NB4 (cell line): ENCODE measurements at places on chromosomes 1 and 21.
A peak's percentile ranks its signal among the peaks of the same experiment; 100 is the strongest.

- DNase-seq = peak; percentile 41
Measured at GRCh38 chr1:15337656-15338402, 71.9 kb upstream of the EFHD2 start.

DNA sequence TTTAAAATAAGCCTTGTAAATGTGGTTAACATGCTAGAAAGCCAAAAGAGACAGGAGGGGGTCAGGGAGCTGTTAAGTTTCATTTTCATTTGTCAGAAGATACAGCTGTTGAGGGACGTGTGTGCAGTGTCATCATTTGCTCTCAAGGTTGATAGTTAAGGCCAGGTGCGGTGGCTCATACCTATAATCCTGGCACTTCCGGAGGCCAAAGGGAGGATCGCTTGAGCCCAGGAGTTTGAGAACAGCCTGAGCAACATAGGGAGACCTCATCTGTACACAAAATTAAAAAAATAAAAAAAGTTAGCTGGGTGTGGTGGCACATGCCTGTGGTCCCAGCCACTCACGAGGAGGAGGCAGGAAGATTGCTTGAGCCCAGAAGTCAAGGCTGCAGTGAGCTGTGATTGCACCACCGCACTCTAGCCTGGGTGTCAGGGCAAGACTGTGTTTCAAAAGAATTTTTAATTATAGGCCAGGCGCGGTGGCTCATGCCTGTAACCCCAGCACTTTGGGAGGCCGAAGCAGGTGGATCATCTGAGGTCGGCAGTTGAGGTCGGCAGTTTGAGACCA is 22.7 kb downstream of the ZBTB8OS start:
- no peak for DNase-seq

DNA sequence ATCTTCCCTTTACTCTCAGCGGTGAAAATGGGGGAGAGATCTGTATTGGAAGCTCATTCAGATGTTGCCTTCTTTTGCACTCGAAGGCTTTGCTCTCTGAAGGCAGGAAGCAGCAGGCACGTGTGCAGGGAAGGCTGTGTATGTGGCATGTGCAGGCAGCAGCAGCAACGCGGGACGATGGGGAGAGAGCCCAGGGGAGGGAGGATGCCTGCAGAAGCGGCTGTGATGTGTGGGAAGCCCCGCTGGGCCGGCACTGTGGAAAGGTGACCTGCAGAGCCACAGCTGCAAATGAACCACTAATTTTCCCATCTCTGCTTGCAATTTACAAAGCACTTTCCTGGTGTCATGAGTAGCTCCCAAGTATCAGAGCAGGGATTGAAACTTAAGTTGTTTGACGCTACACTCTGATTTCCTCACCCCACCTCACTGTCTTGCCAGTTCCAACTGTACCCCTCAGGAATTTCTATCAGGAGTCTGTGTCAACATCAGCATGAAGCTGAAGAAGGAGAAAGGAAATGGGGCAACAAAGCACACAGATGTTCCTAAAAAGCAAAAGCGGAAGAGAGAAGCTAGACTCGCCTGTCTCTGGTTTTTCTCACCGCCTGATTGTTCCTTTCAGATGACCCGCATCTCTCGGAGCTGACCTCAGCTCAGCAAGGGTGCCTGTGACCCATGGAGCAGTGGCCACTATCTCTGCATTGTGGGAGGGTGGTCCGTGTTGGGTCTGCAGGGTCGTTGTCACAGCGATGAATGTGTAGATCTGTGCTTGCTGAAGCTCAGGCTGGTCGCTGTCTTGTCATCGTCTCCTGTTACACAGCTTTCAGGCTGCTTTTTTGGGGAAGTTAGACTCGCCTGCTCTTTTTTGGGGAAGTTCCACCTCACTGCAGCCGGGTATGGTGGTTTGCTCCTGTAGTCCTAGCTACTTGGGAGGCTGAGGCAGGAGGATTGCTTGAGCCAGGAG is 156.1 kb downstream of the KIF26B start:
- peak; percentile 92 for DNase-seq

GRCh38 chr1:150273311-150273710 is 721 bp downstream of the C1orf54 start:
- DNase-seq = no peak

GRCh38 chr1:30660241-30660640 is 63.1 kb downstream of the MATN1 start:
- no peak for DNase-seq

GRCh38 chr1:17574516-17574915 is 35.0 kb downstream of the ARHGEF10L start:
- no peak for DNase-seq

DNA sequence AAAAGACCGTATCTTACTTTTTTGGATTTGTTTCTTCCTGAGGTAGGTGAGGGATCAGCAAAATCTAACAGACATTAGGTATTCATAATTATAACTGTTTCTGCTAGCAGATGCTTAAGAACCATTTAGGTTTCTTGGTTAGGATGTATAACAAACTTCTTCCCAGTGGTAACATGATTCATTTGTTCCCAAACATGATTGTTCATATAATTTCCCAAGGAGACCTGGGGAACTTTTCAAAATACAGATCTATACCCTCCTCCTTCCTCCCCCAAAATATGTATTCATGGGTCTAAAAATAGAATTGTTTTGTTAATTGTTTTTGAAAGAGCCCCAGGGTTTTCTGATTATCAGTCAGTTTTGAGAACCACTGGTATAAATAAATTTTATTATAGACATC is 228.2 kb downstream of the COP1 start:
- DNase-seq = no peak

- no peak for DNase-seq
Measured at GRCh38 chr1:108079440-108080025, 114.6 kb upstream of the VAV3 start.

DNA sequence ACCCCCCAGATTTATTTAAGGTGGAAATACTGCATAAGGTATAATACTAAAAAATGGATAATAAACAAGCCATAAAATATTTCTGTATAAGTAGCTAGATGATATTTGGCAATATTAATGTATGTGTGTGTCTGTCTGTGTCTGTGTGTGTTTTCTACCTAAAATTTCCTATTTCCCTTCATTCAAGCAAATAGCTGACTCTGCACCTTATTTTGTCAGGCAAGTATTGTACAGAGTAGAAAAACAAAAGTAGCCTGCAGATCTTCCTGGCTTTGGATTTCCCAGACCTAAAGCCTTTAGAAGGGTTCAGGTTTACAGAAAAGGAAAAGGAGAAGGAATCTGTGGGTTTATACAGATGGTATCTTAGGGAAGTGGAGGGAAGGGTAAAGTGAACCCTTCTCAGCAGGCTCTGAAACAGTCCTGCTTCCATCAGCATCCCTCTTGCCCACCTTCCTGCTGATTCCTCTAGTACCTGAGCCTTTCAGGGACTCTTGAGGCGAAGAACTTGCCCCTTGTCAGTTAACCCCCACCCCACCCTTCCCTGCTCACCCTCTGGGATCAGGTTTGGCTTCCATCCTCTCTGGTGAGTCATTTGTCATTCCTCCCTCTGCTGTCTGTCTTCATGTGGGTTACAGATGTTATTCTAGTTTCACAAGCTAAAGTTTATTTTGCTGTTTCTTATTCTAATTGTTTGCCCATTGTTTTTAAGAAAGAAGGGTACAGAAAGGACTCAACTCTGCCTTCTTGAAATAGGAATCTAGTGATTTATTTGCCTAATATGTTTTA is 21.7 kb upstream of the RGS16 start:
- no peak for DNase-seq

- DNase-seq = peak; percentile 82
Measured at GRCh38 chr1:54403808-54404261, 2.4 kb downstream of the SSBP3 start.

DNA sequence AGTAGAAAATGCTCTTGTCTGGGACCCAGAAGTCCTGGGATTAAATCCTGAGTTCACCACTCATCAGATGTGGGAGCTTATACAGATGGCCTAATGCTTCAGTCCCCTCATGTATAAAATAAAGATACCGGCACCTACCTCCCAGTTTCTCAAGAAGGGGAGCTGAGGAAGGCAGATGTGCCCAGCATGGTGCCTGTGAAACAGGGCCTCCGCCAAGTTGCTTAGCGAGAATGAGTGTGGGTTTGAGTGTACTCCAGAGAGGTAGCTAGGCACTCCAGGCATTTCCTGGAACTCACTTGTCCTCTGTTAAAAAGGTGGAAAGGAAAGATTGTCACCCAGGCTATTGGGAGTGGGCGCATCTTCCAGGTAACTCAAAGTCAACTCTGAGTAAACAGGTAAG is 37.8 kb downstream of the IER5 start:
- DNase-seq = no peak

DNA sequence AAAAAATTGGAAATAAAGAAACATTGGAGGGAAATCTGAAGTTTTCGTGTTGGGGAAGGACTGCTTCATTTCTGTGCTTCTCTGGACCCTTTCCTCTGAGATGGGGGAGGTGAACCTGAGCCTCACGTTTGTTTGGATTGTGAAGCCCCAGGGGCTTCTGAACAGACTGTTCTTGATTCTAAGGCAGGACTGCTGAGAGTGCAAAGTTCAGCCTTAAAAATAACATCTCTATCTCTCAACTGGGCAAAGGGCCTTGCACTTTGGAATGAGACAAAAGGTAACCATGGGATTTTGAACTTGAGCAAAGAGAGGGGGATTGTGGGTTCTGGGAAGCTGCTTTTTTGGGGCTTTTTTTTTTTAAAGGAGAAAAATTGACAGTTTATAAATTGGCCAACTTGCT is 45.0 kb downstream of the GPR88 start:
- DNase-seq = no peak

GRCh38 chr1:241356187-241356518 is 852 bp downstream of the RGS7 start:
- no peak for DNase-seq

DNA sequence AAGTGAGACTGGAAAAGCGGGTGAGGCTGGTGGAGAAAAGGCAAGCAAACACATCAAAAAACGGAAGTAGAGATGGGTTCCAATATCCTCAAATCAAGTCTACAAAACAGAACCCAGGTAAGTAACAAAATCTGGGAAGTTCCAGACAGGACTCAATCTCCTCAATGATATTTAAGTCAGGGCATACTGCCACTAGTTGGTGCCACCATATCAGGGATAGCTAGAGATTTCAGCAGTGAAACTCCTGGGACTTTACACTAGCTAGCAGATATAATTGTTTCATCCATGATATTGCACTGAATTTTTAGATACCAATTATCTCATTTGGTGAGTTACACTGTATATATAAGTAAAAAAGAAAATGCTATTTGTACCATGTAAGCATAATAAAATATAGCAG is 52.0 kb downstream of the EYA3 start:
- DNase-seq = no peak
